ENCODE measurements at places on chromosomes 2 and 18.
A peak's percentile ranks its signal among the peaks of the same experiment; 100 is the strongest.

DNA sequence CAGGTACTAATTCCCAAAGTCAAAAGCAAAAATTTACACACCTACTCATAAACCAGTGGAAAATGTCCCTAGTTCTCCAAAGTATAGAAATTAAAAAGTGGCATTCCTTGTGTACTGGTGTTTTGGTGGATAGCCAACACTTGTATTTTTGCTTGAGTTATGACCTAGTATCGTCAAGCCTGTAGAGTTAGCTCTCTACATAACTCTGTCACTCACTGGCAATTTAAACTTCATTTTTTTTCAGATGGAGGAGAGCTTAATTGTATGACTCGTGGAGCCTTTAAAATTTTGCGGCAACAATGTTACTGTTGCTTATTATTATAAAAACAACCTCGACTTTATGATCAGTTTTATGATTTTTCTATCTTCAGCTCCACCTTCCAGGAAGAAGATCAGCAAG lies 58.7 kb downstream of the ITGB6 start:
- DNase-seq = no peak

DNA sequence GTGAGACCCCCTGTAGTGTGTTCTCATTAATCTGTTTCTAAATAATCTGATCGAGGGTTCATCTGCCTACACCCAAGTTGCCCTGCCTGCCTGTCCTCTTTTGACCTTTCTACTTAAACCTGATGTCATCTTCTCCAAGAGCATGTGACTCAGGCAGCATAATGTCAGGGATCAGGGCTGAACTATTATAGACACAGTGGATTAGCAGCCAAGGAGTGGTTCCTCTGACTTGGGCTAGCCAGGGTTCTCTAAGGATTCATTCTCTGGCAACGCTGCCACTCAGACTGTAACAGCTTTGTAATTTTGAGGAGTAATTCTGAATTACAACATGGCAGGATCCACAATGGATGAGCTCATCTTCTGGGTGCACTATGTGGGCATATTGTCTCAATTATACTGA lies 124.0 kb downstream of the MDH1 start:
- peak; percentile 37 for DNase-seq

- DNase-seq = peak; percentile 51
Observed at GRCh38 chr2:217707131-217707611, 295.6 kb downstream of the TNS1 start.

- peak; percentile 94 for DNase-seq
Observed at GRCh38 chr2:173652311-173652710, 297.6 kb downstream of the CDCA7 start.

DNA sequence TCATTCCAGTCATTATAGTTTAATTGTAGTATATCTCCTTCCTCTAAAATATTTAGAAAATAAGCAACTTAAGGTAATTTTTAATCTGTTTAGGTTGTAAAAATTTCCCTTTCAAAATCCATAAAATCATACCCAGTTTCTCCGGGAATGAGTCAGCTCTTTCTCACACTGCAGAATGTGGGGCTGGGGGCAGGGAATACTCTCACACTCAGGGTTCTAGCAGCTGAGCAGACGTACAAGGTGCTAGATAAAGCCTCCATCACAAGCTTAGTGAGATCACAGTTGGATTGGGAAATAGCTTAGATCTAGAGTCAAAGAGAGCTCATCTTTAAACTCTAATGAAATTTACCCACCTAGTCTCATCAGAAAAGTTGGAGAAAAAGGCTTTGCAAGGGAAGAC lies 79.9 kb upstream of the FAM237A start:
- peak; percentile 29 for DNase-seq

DNA sequence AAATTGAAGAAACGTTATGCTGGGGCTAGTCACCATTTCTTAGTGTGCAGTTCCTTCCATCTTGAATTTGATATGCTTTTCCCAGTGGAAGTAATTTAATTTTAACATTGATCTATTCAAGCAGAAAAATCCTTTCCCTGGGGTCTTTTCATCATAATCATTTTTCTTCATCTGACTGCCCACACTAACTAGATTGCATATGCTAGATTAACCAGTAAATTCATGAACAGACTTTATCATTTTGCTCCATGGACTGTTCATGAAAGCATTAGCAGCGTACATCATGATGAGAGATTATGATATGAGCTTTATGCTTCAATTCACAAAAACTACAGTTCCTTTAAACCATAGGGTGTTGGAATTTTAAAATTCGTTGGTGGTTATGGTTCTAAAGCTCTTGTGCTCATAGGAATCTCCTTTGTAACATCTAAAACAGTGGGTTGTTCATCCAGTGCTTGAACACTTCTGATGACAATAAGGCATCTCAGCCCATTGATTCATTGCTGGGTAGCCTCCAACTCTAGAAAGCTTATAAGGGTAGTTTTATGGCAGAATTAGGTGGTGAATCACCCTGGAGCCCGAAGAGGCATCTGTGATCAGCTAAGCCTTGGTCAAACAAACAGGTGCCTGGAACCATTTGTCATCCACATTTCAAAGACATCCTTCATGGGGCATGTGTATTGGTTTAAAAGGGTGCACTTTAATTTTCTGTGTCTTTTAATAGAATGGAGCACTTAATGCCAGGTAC lies 77.2 kb upstream of the NDUFV2 start:
- DNase-seq = peak; percentile 81

GRCh38 chr2:54895730-54896129 lies 154.5 kb downstream of the RTN4 start:
- peak; percentile 58 for DNase-seq

GRCh38 chr2:170006587-170007325 lies 171.2 kb upstream of the MYO3B start:
- DNase-seq = no peak

DNA sequence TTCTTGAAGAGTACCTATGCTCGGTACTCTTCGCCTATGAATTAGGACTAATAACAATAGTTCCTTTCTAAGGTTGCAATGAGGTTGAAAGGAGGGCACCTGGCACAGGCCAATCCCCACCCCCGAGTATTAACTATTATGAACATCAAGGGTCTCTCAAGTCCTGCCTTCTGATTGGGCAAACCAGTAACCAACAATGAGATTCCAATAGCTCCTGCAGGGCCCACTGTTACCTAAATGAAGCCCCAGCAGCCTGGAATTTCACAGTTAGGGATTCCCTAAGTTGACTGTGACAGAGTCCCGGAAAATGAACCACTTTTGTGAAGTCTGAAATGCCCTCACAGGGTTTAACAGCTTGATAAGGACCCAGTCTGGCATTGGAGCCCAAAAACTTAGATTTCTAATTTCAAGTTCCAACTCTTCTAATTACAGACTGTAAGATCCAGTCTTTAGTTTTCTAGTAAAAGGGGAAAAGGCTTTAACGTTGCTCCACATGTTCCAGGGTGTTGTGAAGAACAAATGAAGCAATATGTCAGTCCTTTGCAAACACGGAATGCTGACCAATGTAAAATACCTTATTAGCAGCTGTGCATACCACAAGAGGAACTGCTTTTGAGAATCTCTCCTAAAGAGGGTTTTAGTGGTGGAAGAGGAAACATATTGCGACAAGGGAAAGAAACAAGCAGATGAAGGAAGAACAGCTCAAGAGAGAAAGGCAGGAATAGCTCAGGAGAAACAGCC lies 277.7 kb upstream of the MAP2 start:
- no peak for DNase-seq

DNA sequence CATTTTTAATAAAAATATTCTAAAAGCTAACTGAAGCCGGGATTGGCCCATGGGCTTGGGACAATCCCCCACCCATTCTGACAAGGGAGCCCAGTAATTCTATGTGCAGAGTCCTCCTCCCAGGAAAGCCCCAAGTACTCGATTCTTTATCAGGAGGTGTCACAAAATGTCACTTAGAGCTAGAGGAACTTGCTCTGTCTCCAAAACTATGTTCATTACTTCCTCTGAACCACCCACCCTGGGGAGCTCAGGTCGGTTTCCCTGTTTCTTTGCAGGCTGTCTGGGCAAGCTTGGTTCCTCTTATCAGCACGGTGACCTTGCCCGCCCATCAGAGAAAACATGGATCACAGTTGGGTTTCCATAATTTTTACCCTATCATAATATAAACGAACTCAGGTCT lies 430.6 kb upstream of the ID2 start:
- no peak for DNase-seq

DNA sequence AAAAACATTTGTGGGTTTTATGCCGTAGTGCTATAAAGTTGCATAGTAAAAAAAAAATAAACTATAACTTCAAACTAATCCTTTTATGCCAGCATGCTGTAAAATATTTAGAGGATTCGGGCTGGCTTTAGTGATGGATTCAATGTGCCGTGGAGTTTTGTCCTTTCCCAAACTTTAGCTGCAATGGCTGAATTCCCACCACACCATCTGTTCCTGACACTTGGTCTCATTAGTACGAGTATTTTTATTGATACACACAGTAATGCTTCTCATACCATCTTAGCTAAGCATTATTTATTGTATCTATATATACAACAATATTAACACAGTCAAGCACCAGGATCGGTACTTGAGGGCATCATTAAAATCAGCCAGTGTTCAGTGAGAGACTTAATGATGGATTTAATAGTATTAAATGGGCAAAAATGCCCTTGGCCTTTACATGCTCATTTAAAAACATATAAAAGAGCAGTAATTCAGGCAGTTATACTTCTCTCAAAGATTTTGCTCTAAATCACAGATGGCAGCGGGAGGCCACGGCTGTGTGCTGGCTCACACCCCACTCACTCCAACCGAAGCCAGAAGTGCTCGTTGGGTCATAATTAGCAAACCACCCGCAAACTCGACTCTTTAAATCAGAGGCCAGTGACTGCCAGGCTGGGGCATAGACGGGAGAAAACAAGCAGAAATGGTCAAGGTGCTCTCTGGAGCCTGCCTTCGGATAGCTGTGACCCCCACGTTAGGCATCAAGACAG lies 297.0 kb upstream of the REV1 start:
- no peak for DNase-seq

GRCh38 chr18:4454537-4455112 lies 482 bp downstream of the DLGAP1 start:
- no peak for DNase-seq

GRCh38 chr2:95121407-95122196 lies at the start of gene MRPS5:
MRPS5 (minus strand) TSS chr2:95121808; CDS start chr2:95121791, 17 bp downstream.
- DNase-seq = peak; percentile 65

DNA sequence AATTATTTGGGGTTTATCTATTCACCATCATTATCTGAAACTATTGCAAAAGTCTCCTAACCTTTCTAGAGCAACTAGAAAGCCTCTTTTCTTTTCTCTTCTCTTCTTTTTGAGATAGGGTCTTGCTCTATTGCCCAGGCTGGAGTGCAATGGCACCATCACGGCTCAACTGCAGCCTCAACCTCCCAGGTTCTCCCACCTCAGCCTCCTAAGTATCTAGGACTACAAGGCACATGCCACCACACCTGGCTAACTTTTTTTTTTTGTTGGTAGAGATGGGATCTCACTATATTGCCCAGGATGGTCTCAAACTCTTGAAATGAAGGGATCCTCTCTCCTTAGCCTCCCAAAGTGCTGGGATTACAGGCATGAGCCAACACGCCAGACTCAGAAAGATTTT lies 24.5 kb upstream of the XPO1 start:
- DNase-seq = no peak

GRCh38 chr2:142865924-142866323 lies 11.5 kb upstream of the KYNU start:
- no peak for DNase-seq

Data from fibroblast of upper back skin (primary cell).